Activated CD4-positive, CD25-positive, alpha-beta regulatory T cell treated with anti-CD3 and anti-CD28 coated beads, Interleukin-2, amount 50 U/mL, for 16 hours (primary cell): ENCODE measurements at places on chromosomes 12 and 14.

DNA sequence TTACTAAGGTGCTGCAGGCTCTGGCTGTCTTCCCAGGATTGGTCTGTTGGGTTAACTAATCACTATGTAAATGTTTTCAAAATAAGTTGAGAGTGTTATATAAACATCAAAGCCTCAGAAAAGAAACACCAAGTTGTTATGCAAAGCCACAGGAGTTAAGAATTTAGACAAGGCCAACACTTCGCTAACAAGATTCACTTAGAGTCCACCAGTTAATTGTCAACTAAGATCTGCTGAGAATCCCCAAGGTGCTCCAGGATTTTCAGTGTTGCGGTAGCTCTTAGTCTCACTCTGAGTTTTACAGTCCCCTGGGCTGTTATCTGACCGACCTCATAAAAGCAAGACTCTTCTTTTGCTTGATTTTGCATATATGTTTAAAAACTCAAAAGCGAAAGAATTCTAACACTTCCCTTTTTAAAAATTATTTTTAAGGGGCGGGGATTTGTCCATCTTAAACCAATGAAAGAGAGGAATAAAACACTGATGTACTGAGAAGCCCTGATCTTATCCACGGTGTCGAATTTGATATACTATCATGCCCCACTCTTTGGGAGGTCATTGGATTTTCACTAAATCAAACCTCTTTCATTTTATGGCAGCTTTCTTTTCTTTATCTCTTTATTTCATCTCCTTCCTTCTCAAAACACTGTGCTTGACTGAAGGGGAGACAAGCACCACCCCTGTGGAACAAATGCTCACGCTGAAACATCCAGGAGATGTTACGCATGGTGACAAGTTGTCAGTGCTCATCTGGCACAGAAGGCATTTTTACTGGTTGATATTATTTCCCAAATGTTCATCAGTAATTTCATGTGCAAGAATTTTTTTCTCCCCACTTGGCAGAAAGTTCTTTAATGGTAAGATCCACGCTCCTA, 7.0 kb downstream of the NIN start:
- no peak for DNase-seq

- DNase-seq = no peak
These were observed 631 bp downstream of the PPM1H start for GRCh38 chr12:62934239-62934798.

DNA sequence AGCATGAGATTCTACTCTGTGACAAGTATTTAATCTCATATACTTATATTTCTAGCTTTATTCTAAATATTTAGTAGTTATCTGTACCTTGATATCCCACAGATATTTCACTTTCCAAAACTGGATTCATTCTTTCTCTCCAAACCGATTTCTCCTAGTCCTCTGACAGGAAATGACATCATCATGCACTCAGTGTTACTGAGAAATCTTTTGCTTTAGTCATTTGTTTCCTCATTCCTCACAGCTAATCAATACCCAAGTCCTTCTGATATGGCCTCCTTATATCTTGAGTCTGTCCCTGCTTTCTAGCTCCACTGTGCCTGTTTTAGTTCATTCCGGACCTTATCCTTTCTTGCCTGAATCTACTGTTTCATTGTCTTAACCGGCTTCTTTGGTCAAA, 39.4 kb upstream of the E2F7 start:
- no peak for DNase-seq

- DNase-seq = no peak
These were observed 35.1 kb upstream of the ACTN1 start for GRCh38 chr14:69013943-69014782.

- no peak for DNase-seq
These were observed 16.1 kb upstream of the CHGA start for GRCh38 chr14:92906823-92907222.

- no peak for DNase-seq
These were observed 23.9 kb downstream of the GPR19 start for GRCh38 chr12:12671850-12672660.

- no peak for DNase-seq
These were observed 7.0 kb upstream of the ANO6 start for GRCh38 chr12:45208604-45209487.

- no peak for DNase-seq
These were observed 57.8 kb upstream of the VRK1 start for GRCh38 chr14:96739200-96739910.

DNA sequence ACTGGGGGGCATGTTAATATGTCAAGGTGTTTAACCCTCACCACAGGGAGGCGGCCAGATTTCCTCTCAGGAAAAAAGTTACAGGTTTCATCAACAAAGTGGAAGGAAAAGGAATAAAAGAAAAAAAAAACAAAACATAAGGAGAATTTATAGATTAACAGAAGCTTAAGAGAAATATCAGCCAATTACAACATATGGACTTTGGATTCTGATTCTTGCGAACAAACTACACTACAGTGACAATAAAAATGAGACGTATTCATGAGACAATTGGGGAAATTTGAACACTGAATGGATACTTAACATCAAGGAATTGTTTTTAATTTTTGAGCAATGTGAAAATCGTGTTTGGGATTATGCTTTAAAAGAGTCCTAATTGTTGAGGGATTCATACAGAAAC, 60.4 kb downstream of the CALM1 start:
- no peak for DNase-seq

DNA sequence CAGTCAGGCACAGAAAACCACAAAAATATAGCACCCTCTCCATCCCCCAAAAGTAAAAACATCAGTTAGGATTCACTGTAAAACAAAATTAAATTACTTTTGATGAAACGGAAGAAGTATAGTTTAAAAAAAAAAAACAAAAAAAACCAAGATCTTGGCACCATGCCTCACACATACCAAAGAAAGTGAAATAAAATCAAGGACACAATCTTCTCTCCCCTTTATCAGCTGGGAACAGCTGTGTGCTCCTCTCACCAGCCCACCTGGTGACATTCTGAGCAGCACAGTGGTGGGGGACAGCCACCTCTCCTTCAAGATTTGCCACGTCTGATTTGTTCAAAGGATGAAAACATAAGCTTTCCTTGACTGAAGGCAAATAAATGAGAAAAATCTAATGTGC, 55.5 kb downstream of the ESR2 start:
- no peak for DNase-seq

DNA sequence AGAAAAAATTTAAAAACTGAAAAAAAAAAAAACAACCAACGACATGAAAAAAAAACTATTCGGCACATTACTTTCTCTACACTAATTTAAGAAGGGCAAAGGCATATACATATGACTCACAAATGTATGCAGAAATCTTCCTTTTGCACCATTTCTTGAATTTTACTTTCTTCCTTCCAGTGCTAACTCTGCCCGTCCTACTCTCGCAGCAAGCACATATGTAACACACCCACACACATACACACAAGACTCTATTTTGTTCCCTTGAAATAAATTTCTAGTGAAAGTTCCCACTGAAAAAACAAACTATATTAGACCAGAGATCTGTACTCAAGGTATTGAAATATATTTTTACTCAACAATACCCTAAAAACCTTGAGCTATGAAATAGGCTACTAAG, 14.6 kb downstream of the BTG1 start:
- no peak for DNase-seq

- no peak for DNase-seq
These were observed 5.5 kb upstream of the CCDC85C start for GRCh38 chr14:99609245-99610170.

DNA sequence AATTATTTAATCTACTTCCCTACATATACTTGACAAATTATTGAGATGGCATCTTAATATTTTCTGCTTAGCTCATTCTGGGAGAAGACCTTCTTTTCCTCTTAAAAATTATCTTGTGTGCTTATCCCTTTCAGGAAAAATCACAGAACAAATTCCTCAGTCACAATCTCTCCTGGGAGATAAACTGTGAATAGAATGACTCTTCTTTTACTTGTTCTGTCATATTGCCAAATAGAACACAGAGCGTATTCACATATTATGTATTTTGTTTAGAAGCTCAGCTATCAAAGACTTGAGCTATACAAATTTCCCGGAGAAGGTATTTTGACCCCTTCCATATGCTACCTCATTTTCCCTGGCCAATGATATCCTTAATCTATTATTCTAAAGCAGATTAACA, 146.7 kb downstream of the TMEM117 start:
- no peak for DNase-seq

DNA sequence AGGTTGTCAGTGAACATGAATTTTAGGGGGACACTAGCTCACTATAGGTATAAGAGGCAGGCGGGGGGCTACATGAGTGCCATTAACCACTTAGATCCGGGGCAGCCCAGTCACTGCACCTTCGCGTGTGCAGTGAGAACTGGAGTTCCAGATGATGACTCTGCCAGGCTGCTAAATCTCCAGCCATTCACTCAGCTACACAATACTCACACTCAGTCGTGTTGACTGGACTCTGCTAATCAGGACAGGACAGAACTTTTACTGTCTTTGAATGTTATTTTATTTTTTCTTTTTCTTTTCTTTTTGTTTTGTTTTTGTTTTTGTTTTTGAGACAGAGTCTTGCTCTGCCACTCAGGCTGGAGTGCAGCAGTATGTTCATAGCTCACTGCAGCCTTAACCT, 465.6 kb downstream of the AACS start:
- no peak for DNase-seq
